ENCODE measurements at places on chromosomes 6 and 20.

DNA sequence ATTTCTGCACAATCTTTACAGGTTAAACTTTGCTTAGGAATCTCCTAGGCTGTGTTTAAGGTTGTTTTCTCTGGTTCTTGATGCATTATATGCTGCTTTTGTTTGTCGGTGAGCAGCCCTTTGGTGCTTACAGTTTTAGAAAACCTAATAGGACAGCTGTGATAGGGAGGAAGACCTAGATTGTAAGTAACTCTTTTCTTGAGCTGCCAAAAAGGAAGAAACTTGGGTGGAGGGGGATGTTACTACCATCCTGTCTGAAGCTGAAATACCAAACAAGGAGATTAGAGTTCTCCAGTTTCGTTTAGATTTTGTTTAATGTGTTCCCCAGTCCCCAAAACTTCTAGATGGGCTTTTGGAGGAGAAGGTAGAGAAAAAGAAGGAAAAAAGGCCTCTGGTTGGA is 72.0 kb downstream of the ANKS1A start:
- peak; percentile 32 for DNase-seq

- no peak for DNase-seq
These were observed 49.4 kb upstream of the MCUR1 start for GRCh38 chr6:13863699-13864155.

DNA sequence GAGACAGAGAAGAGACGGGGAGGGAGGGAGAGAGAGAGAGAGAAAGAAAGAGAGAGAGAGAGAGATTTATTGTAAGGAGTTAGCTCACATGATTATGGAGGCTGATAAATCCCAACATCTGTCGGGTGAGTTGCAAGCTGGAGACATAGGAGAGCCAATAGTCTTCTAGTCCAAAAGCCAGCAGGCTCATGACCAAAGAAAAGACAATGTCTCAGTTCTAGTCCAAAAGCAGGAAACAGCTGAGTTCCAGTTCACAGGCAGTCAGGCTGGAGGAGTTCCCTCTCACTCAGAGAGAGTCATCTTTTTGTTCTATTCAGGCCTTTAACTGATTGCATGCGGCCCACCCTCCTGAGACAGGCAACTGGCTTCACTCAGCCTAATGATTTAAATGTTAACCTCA is 416.6 kb downstream of the PREX1 start:
- DNase-seq, result no peak

- DNase-seq, result no peak
These were observed 56.2 kb downstream of the ADGRF1 start for GRCh38 chr6:46985943-46986342.

- DNase-seq, result no peak
These were observed 308.7 kb downstream of the PKHD1 start for GRCh38 chr6:51778666-51779065.

DNA sequence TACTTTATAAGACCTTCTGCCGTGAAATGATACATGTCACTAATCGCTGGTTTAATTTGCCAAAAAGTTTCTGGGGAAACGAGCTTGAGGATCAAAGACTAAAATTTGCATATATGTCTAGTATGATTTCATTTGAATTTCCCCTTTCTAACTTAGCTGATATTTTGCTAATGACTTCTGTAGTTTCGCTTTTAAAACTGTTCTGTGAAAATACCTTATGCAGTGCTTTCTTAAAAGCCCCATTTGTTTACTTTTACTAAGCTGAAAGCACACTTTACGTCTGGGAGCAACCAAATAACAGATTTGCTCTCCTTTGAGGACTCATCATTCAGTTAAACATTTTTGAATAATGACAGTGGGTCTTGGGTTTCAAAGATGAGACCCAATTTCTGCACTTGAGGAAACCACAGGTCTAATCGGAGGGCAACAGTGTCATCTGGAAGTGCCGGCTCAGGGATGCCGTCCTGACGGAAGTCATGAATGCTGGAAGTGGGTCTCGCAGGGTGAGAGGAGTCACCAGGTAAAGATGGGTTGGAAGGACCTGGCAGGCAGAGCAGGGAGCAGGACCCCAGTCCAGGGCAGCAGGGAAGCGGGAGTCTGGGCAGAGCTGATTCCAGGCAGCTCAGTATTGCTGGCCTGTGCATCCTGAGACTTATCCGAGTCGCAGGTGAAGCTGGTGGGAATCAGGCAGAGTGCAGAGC is 33.2 kb downstream of the PLEKHG1 start:
- DNase-seq, result no peak
